ENCODE measurements at places on chromosomes 2 and 18.

- DNase-seq: no peak
These were observed 1.5 kb downstream of the CNRIP1 start for GRCh38 chr2:68317971-68318913.

DNA sequence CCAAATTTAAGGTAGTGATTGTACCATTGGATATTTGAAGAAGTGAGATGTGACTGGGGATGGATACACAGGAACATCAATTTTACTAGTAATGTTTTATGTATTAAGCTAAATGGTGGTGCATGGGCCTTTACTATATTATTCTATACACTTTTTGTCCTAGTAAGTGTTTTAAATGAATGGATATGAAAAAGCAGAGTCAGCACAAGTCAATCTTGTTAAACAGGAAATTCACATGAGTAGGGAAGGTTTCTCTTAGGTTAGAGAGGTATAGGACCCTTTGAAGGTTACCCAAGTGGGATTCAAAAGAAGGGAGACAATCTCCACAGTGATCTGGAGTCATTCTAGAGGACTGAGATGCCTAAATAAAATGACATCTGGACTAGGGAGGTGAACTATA is 71.8 kb upstream of the NCKAP5 start:
- DNase-seq: no peak

DNA sequence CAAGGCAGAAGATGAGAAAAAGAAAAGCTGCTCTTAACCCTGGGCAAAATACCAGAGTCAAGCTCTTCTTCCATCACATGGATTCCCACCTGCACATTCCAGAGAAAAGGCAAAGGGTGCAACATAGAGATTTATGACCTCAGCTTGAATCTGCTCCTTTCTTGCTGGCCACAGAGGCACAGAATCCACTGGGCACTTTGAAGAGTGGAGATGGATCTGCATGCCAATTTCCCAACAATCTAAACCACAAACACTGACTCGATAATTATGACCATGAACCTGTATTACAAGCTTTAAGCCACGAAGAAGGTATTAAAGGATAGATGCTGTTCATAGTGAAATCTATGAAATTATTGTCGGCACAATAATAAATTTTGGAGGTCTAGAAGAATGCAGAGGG is 237.3 kb downstream of the PID1 start:
- no peak for DNase-seq

DNA sequence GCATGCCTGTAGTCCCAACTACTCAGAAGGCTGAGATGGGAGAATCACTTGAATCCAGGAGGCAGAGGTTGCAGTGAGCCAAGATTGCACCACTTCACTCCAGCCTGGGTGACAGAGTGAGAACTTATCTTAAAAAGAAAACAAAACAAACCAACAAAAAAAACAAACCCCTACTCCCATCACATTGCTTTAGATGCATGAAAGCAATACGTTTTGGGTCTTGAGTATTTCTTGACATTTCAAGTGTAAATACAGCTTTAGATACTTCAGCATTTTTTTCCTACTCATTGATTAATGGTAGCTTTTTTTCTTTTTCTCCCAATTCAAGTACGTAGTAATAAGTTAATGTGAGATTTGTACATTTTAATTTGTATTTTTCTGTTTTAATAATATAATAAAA is 20.3 kb downstream of the RASGRP3 start:
- no peak for DNase-seq

- DNase-seq: no peak
These were observed 130.8 kb downstream of the MAP4K4 start for GRCh38 chr2:101828257-101828656.

GRCh38 chr18:3367491-3368091 is 82.4 kb upstream of the TGIF1 start:
- no peak for DNase-seq

GRCh38 chr18:54052732-54053429 is 171.6 kb downstream of the MBD2 start:
- no peak for DNase-seq

DNA sequence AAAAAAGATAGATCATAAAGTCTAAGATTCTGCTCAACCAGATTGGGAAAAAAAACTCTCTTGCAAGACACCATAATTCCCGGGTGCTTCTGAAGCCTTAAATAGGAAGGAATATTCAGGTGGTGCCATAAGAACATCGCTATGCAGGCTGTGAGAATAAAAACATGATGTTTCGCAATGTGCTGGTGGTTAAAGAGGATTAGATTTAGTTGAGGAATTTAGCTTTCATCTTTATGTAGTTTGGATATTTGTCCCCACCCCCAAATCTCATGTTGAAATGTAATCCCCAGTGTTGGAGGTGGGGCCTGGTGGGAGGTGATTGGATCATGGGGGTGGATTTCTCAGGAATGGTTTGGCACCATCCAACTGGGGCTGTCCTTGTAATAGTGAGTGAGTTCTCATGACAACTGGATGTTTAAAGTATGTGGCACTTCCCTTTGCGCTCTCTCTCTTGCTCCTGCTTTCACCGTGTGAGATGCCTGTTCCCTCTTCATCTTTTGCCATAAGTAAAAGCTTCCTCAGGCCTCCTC is 132.2 kb downstream of the AKAIN1 start:
- no peak for DNase-seq

DNA sequence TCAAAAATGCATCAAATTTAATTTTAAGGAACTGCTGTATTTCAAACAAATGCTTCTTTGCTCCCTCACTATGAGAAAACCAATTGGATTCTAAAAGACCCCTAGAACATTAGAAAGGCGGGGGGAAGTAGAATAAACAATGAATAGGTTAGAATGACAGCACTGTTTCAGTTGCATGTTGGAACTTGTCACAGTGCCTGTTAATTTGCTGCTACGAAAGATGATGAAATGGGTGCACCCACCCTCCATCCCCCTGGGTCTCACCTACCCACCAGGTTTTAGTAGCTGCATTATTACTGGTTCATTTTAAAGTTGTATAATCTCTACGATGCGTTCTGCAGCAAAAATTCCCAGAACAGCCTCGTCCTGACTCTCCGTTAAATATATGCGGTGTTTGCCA is 193.0 kb upstream of the COPS8 start:
- DNase-seq: no peak

DNA sequence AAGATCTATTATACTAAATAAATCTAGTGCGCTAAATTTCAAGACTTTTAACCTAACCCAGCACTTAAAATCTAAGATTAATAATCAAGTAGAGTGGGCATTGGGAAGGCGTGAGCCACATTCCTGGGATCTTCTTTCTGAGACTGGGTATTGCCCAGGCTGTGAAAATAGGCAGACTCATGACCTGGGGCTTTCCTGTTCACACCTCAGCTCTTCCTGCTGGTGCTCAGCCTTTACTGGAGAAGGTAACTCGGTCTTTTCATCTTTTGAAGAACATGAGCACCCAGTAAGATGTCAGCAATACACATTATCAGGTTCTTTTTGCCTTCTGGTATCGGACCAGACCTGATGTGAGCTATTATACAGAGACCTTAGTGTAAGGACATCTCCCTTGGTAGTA is 500.5 kb downstream of the PLCL1 start:
- no peak for DNase-seq

GRCh38 chr2:215825707-215826106 is 187.6 kb downstream of the MREG start:
- no peak for DNase-seq

DNA sequence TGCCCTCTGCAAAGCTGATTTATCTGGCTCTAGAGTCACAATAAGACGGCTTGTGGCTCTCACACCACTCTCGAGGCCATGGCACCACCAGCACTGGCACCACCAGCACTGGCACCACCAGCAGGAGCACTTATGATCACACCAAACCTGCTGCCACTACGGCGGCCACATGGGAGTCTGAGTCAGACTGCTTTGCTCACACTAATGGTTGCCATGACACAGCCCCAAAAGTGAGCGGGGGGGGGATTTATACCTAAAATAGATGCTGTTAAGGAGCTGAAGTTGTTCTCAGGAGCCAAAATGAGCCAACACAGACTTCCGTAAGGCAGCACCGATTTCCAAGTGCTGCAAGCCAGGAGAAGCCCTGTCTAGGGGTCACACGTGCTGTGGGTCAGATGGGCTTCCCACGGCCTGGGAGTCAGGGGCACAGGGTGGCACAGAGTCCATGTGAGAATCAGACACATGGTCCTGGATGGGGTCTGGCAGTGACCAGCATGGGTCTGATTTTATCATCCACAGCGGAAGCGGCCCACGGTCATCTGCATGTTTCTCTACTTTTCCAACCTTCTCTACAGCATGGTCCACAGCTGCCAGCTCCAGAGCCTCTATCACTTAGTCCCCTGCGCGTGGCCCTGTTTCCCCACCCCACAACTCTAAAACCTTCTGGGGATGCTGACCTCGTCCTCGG is 16.7 kb downstream of the DNMT3A start:
- DNase-seq: no peak

GRCh38 chr2:83103613-83104012 is 1355.5 kb downstream of the SUCLG1 start:
- no peak for DNase-seq

DNA sequence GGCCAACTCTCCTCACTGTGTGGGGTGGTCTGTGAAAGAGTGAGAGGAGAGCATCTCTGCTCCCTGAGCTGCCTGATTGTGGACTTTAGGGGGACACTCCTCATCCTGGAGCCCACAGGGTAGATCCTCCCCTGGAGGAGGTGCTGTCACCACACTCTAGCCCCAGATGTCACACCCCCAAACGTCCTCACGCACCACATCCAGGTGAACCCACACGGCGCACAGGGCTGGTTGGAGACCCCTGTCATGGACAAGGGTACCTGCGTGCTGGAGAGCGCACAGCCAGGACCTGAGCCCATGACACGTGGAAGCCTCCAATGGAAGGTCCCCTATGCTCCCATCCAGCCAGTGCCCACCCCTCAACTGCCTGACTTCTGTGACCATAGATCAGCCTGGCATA is 10.5 kb downstream of the AGXT start:
- no peak for DNase-seq

DNA sequence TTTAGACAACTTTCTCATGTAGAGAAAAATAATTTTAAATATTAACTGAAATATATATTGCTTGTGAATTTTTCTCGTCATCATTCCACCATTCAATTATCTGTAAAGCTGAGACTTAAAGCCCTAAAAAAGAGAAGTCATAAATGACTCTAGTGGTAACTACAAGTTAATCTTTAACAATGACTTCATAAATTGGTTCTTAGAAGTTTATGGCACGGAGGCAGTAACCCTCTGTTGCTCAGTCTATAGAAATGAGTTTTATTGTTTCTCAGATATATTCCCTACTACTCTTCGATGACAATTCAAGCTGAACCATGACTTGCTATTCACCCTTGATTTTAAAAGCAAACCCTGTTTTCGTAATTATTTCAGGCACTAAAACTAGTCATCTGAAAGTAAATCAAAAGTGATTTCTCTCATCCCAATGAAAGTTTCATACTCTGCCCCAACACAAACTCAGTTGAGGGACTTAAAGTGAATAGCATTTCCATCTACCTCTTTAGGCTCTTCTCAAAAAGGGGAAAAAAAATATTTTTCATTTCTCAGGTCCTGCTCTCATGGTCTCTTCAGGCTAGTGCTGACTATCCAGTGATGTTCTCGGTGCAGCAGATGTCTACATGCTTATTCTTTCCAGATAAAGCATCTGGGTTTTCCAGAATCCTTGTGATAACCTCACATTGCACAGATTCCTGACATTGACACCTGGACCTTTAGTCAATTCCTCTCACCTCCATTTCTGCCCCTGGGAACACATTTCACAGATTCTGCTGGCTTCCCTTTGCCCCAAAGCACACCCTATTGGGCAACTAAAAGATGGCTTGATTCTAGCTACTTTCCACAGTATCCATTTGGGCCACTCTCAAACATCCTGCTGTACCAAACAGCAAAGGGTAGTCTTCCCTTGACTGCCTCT is 207.8 kb upstream of the LRATD1 start:
- DNase-seq: no peak

DNA sequence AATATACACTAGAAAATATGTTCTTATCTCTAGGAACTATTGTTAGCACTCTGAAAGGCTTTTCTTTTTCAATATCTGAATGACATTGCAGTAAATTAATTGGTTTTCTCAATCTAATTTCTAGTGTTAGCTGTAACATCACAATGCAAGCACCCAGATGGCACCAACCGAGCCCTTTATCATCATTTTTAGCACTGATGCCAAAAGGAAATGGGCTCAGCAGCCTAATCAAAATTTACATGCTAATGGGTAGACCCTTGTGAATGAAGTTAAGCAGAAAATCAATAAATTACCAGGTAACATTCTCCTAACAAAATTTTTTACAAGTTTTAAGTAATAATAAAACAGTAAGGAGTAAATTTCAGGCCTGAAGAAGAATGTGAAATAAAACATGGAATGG is 53.5 kb upstream of the PGAP1 start:
- no peak for DNase-seq

- no peak for DNase-seq
These were observed 139.5 kb upstream of the NABP1 start for GRCh38 chr2:191538334-191538903.

- DNase-seq: no peak
These were observed 361.4 kb upstream of the ID2 start for GRCh38 chr2:8320311-8321066.

DNA sequence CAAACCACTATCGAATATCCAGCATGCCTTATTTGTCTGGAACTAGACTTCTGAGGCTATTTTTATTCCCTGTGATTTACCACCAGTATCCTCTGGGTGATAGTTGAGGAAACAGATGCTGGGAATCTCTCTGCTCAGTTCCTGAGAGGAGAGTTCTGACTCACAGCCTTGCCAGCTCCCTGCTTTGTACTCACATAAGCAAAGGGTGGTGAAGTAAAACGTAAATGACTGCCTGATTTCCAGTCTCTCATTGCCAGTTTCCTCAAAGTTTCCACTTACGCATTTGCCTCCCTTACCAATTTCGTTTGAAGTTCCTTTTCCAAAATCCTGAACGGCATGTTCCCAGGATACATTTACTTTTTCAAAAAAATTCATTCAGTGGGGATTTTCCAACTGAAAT is 69.2 kb upstream of the HNRNPA3 start:
- DNase-seq: no peak

DNA sequence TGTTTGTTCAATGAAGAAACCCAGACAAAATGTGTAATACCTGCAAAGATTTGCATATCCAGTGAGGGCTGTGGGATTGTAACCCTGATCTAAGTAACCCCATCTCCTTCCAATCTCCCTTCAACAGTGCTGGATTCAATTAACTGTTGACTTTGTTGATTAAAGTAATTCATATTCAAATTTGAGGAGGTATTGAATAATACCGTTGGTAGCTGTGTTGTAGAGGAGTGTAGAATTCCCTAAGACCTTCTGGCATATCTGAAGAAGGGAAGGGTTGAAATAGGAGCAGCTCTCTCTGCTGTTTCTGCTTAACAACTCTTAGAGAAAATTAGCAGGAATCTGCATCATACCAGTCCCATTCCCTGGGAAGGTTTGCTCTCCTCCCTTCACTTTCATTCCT is 28.2 kb downstream of the MAIP1 start:
- no peak for DNase-seq

- DNase-seq: no peak
These were observed 2.7 kb upstream of the NPC1 start for GRCh38 chr18:23588836-23589560.

GRCh38 chr2:11467129-11467649 is 1.2 kb upstream of the E2F6 start:
- no peak for DNase-seq

DNA sequence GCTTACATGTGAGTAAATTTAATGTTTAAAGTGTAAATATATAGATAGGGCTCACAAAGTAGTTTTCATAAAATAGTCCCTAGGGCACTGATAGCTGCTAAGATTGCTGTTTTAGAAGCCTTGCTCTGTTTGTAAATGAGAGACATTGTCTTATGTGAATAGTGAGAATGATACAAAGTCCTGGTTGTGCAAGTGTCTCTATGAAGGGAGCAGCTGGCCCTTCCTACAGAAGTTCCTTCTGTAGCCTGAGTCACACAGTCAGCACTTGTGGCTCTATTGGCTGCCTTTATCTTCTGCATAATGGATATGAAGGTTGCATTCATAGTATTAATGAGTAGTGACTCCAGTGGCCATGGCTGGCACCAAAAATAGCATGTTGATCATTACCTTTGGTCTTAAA is 279.7 kb downstream of the OSR1 start:
- DNase-seq: no peak

Data from T-helper 2 cell treated with Interferon-gamma antibody and Interleukin-4, amounts not matched to agents 5 μg/mL and 100 μg/mL, for 36 hours (primary cell).